ENCODE measurements at places on chromosomes 5 and 9.

GRCh38 chr9:106557996-106558667 is 304.8 kb upstream of the ZNF462 start:
- DNase-seq: no peak

DNA sequence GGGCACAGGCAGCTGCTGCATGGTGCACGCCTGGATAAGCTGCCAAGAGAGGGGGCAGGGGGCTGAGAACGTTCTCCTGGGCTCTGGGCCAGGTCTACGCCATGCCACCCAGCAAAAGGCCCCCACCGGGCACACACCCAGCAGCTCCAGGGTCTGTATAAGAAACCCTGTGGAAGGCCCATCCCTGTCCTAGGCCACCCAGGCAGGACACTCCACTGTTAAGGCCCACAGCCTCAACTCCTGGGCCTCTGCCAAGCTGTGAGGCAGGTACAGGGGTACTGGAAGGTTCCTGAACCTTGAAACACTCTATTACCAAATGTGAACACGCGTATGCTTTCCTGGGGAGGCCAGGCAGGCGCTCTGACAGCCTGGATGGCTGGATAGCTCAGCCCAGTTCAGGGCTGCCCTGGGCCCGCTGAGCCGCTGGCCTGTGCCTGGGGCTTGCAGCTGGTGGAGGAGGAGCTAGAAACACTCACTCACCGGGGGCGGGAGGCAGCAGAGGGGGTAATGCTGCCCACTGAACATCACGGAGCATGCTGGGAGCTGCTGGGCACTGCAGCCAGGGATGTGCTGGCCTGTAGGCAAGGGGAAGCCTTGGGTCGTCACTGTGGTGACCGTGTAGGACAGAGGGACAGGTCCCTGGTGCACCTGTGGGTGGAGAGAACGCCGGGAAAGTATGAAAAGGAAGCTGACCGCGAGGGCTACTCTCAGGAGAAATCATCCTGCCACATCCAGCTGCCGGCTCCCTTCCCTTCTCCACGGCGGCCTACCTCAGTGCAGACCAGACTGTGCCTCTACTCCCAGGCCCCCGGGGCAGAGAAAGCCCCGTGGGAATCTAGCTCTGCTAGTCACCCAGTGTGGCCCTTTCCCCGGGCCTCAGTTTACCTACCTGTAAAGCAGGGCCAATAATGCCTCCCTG is 6.0 kb downstream of the RNF44 start:
- no peak for DNase-seq

DNA sequence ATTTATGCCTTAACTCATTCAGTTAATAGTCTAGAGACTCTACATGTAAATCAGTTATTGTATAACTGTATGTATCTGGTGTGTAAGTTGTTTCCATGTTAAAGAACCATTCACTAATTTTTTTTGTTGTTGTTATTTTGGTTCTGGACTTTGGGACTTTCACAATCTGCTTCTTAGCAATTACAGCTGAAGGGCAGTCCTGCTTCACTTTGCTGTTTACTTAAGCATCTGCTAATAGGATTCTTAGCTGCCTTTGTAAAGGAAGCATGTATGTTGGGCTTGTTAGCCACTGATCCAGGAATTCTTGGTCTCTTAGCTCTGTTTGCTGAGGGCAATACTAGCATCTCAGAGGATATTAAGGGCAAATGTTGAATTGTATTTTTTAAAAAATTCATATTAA is 97.0 kb downstream of the FOCAD start:
- no peak for DNase-seq

DNA sequence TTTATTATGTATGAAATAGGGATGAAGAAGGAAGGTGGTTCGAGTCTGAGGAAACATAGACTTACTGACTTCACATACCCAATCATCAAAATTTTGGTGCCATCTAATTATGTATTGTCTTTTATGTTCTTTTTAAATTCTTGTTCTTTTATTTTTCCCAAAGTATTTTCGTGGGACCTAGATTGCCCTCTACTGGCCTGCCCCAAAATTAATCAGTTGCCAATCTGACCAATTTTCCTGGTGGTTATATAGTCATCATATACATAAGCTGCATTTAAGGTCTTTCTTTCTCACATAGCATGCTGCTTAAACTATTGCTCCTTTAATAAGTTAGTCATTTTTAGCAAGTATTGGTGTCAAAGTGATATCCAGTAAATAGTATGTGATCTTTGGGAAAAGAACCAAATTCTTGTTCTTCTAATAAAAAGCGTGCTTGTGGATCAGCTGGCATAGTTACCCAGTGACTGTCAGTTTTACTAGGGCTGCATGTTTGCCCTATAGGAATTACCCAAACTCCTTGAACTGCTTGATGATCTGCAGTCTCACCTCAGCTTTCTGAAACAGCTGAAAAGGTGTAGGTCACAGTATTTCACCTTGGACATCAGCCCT is 223.5 kb downstream of the SH3GL2 start:
- DNase-seq: no peak

DNA sequence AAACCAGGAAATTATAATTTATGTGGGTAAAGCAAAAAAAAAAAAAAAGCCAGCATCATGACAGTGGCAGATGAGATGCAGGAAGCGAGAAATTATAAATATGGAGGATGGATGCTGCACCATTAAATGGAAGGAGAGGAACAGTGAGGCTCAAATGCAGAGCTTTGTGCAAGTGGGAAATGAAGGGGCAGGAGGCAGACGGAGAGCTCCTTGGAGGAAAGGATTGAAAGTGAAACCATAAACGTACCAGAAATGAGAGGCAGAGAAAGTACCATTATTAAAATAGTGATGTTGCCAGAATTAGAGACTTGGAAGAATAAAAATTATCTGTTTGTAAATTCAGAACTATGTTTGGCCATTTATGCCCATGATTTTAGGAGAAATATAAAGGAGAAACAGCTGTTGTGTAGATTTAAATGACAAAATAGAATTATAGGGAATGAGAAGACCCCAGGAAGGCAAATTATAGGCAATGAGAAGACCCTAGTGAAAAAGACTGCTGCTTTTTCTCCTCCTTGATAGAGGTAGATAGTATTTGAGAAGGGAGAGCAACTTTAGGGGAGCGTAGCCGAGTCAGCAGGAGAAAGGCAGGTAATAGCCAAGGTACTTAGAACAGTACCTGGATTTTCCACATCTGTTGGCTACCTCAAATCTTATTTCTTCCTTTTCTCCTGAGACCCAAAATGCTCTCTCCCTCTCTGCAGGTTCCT is 341.0 kb upstream of the CD180 start:
- DNase-seq: no peak

- no peak for DNase-seq
Observed at GRCh38 chr5:96885518-96886338, 9.4 kb downstream of the ERAP2 start.

- no peak for DNase-seq
Observed at GRCh38 chr5:40827188-40827977, 7.6 kb downstream of the RPL37 start.

GRCh38 chr5:137730336-137730735 is 5.6 kb downstream of the KLHL3 start:
- no peak for DNase-seq

DNA sequence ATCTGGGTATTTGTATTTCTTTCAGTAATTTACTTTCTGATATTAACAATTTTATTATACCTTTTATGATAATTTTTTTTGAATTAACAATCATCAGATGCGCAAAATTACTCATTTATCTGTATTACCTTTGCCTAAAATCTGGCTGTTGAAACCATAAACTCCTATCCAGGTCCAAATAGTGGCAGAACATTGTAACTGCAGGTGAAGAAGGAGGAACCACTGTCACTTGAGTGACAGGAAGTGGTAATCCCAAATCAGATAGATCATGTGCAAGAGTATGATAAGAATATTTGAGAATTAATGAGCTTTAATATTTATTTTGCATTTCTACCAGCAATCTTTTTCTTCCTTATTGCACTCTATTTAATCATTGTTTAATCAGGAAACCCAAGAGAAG is 139.3 kb upstream of the TLE4 start:
- no peak for DNase-seq
